ENCODE measurements at places on chromosomes 5 and 9. TPM values are rescaled to one million over a fixed set of nuclear protein-coding genes. Genes with fewer than 3 reads are reported as not detected.

The PLEKHG4B gene
- total RNA-seq, result under 0.01 TPM

The MYMK gene
- total RNA-seq, result not detected

DNA sequence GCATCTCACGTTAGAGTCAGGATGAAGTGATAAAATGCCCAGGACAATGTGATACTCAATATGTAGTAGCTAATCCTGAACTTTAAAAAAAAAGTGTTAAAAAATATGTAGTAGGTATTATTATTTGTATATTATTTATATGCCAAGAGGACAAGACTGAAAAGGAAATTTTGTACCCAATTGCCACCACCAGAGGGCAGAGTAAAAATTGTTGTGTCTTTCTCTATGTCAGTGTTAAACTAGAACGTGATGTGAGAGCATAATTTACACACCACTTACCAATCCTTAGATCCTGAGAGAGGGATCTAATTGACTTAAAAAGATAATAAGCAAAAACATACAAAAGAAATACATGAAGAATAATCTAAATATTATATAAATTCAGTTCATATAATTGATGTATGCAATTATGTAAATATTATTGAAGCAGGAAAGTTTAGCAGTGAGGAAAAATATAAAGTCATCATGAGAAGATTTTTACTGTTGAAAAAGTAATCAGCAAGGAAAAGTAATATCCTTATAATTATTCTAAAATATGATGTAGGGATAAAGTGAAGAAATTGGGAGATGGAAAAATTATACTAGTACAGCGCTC, 288.9 kb downstream of the RAB3C start:
- DNase-seq, result no peak

DNA sequence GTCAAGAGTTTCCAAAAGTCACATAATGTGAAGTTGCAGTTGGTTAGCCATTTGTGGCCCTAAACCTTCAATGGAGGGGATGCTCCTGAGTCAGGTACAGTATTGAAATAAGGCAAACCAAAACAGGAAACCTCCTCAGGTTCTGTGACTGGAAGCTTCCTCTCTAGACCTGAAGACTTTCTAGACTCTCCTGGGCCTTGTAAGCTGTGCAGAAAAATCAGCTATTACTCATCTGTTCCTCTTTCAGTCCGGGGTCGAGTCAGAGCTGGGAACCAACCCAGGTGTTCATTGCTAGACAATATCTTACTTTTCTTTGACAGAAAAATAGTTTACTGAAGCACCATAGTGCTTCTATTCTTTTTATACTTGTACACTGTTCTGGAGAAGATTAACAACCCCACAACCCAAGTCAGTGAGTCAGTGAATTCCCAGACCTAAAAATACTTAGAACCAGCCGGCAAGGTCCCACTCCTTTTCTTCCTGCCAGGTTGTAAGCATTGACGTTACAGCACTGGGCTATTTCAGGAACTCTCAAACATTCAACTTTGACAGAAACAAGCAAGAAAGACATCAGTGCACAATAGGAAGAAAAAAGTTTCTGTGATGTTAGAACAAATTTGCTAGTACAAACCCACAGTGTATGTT, 47.3 kb downstream of the FSTL4 start:
- peak; percentile 77 for DNase-seq

The C6 gene
- 3.2 TPM for total RNA-seq

DNA sequence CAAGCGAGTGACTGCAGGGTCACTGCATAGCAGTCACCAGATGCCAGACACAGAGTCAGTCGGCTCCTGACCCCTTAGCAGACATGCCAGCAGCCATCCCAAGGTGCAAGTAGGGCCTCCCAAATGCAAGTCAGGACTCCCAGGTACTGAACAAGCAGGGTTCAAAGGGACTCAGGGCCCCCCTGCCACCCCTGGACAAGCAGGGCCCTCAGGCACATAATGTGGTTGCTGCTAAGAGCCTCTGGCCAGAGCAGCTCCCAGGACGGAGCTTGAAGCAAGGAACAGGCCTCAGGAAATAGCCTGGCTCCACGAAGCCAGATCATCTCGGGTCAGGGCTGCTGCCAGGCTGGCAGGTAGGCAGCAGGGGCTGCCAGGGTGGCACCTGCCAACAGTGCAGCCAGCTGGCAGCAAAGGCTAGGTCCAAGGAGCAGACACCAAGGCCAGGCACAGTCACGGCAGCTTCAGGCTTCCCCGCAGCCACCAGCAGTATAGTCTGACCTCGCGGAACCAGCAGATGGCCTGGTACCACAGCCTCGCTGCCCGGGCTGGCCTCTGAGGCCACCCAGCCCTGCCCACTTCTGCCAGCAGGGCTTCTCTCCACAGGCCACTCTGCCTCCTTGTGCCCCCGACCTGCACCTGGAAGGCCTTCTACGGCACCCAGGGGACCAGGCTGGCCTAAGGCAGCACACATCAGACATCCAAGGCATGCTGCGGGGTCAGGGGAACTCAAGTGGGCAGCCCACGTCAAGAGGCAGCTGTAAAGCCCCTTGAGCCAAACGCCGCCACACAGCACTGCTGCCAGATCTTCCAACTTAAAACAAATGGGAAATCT, 7.4 kb downstream of the EEIG1 start:
- no peak for DNase-seq

The UAP1L1 gene
- total RNA-seq, result 5.5 TPM

DNA sequence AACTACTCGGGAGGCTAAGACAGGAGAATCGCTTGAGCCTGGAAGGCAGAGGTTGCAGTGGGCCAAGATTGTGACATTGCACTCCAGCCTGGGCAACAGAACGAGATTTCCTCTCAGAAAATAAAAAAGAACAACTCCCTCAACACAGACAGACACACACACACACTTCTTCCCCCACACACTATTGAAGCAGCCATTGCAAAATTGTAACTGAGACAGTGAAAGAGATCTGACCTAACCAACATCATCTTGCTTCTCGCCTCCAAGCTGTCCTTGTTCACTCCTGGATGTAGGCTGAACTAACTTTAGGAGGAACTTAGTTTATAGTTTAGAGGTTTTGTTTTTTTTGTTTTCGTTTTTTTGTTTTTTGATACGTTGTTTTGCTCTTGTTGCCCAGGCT, 13.0 kb upstream of the PLIN2 start:
- no peak for DNase-seq

DNA sequence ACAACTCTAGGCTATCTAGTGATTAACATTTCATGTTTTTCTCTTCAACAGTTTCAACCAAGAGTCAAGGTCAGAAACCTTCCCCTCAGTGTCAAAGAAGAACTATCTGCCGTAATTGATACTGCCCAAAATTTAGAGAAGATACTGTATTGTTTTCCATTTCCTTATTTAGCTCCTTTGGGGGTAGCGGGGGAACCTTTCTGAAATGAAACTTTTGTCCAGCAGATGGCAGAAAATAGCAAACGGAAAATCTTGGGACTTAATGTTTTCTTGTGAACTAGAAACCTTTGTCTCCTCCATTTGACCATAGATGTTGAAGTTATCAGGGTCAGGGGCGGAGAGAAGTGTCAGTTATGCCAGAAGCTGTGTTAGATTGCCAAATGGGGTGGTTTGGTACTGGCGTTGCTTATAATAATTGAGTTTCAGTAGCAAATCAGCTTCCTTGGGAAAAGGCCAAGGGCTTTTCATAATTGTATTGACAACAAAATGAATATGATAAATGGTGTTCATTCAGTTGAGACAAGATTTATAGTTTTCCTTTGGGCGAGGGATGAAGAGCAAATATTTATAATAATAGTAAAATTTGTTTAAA, 101.7 kb upstream of the TLX3 start:
- DNase-seq, result no peak

- no peak for DNase-seq
Measured at GRCh38 chr9:72577212-72577753, 55.9 kb downstream of the TMC1 start.

DNA sequence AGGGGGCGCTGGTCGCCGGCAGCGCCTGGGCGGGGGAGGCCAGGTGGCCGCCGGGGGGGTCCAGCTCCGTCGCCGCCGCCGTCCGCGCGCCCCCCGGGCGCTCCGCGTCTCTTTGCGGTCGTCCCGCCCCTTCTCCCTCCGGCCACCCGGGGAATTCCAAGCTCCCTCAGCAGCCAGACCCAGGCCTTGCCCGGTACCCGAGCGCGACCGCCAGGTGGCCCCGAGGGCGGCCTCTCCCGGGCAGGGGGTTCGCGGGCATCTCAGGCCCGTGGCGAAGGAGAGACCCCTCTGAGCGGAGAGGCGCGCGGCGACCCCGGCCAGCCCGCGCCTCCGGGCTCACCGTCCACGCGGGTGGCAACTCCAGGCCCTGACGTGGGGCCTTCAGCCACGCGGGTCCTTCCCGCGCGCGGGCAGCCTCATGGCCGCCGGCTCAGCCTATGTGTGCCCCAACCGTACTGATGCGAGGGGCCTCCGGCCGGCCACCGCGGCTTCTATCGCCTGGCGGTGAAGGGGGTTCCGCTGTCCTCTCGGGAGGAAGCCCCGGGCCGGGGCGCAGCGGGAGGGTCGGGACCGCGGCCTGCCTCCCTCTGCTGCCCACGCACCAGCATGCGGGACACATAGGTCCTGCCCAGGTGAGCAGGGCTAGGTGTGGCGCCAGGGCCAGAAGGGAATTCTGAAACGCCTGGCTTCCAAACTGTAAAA, 529 bp upstream of the NRARP start:
- no peak for DNase-seq

DNA sequence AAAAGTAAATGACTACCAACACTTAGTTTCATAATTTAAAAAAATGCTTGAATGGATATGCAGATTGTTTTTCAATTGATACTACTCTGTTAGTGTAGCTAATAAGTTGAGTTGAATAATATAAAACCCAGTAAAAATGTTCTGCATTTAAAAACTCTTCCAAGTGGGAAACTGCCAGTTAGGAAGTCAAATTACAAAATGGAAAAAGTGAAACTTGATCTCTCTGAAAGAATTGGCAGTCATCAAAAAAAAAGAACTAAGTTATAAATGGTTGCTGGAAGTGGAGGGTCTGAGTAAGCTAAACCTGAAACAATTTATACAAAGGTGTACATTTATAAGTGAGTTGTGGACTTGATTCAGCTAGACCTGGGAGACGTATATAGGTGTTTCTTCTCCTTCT, 52.4 kb downstream of the VCAN start:
- no peak for DNase-seq

- DNase-seq, result no peak
Measured at GRCh38 chr9:26462751-26463150, 429.9 kb downstream of the CAAP1 start.

DNA sequence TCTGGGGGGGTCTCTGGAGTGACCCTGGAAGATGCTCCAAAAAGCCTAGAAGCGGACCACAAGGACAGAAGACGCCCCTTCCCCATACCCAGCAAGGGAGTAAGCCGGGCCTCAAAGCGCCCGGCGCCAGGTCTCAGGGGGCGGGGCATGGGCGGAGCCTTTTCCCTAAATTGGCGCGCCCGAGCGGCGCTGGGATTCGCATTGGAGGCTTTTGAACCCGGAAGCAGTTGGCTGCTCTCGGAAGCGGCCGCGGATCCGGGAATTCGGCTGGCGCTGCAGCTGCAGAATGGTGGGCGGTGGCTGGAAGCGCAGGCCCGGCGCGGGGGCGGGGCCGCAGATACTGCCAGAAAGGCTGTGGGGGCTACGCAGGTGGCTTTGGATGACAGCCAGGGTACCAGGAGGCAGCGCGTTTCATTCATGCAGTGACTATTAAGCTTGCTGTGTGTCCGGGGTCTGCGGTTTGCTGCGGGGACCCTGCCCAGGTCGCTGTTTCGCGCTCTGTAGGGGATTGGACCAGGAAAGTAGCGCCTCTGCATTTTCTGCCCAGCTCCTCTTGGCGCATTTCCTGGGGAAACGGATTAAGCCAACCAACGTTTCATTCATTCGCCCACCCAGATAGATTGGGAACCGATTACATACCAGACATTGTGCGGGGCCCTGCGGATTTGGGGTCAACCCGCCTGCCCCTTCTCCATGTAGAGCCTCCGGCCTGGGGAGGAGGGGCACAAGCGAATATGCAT, 83.0 kb upstream of the FREM1 start:
- DNase-seq, result no peak

- no peak for DNase-seq
Measured at GRCh38 chr5:180618829-180619562, 27.7 kb upstream of the SCGB3A1 start.

The SCGB3A2 gene
- not detected for total RNA-seq

DNA sequence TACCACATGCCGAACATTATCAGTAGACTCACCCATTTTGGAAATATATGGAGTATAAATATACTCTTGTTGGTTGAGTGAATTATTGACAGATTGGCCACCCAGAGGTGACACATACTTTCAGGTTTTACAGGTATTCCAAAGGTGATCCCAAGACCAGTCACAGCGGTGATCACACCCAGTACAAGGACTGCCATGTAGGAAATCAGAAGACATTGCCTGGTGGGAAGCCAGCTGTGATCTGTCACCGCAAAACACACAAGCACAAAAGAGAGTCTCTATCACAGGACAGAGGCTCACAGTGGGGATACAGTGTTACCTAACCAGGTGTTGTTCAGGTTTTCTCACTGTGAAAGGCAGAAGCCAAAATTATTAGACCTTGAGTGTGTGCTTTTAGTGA, 15.8 kb downstream of the BTF3 start:
- DNase-seq, result no peak

- DNase-seq, result no peak
Measured at GRCh38 chr9:103991698-103992097, 102.4 kb upstream of the SMC2 start.

The SLC6A7 gene
- not detected for total RNA-seq

DNA sequence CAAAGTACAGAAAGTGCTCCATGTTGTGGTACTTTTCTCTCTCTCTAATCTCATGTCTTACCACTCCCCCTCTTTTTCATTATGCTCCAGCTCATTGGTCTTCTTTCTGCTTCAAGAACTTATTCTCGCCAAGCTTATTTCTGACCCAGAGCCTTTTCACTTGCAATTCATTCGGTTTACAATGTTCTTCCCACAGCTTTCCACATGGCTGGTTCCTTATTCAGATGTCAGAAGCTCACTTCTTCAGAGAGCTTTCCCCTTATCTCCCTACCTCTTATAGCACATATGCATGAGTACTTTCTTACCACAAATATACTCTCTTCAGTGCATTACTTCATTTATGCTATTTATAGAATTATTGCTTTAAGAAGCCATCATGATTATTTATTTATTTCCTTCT, 338.8 kb upstream of the ATP10B start:
- no peak for DNase-seq

- no peak for DNase-seq
Measured at GRCh38 chr5:66660396-66660795, 64.2 kb downstream of the MAST4 start.

The TMEM174 gene
- not detected for total RNA-seq

GRCh38 chr5:102341681-102342288, 45.7 kb upstream of the SLCO4C1 start:
- no peak for DNase-seq

The LOX gene
- total RNA-seq, result 6.6 TPM

- no peak for DNase-seq
Measured at GRCh38 chr5:114166081-114166480, 195.8 kb upstream of the KCNN2 start.
